Suppressor macrophage (primary cell): ENCODE measurements at places on chromosomes 12 and 14.
A peak's percentile ranks its signal among the peaks of the same experiment; 100 is the strongest.

- no peak for DNase-seq
These were observed 393.6 kb downstream of the DPF3 start for GRCh38 chr14:72500234-72500838.

DNA sequence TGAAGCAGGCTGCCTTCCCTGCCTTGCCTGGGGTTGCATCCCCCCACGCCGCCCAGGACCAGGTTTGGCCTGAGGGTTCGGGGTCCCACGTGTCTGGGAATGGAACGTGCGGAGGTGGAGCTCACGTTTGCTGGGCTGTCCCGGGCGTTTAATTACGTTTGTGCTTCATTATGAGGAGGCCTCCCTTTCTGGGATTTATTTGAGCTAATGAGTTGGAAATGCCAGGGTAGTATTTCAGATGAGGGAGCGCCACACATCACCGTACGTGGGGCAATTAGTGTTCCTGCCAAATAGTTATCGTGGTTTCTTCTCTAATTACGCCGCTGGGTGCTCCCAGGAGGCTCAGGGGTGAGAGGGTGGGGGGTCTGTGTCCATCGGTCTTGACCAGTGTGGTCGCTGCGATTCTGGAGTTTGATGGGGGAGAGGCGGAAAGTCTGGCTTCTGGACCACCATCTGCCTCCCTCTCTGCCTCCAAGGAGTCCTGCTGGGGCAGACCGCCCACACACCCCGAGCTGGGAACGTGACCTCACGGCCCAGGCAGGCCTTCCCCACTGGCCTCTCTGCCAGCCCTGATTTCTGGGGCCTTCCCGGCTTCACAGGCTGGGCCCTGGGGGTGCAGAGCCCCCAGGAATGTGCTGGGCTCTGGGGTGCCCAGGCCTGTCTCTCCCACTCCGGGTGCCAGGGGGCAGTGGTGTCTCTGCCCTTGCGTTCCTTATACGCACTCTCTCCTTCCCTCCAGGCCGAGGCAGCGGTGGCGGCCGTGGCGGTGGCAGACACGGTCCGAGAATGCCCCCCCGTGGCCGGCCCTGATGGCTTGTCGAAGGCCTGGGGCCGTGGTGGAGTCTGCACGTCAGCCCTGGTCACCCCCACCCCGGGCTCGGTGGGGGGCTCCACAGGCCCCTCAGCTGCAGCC is 18.9 kb downstream of the KIF26A start:
- DNase-seq: no peak

GRCh38 chr14:21024585-21025370 is at the start of gene NDRG2:
Gene NDRG2 (minus strand): TSS chr14:21025061. CDS start chr14:21023315, 1,746 bp downstream.
- DNase-seq: peak; percentile 27

GRCh38 chr14:24443053-24443665 is 583 bp upstream of the SDR39U1 start:
- peak; percentile 8 for DNase-seq

- no peak for DNase-seq
These were observed 45.3 kb upstream of the STAC3 start for GRCh38 chr12:57296291-57296690.

- DNase-seq: no peak
These were observed at the start of gene PMCH for GRCh38 chr12:102197789-102198188. Gene PMCH (minus strand): TSS chr12:102197833. CDS start chr12:102197770, 63 bp downstream.

DNA sequence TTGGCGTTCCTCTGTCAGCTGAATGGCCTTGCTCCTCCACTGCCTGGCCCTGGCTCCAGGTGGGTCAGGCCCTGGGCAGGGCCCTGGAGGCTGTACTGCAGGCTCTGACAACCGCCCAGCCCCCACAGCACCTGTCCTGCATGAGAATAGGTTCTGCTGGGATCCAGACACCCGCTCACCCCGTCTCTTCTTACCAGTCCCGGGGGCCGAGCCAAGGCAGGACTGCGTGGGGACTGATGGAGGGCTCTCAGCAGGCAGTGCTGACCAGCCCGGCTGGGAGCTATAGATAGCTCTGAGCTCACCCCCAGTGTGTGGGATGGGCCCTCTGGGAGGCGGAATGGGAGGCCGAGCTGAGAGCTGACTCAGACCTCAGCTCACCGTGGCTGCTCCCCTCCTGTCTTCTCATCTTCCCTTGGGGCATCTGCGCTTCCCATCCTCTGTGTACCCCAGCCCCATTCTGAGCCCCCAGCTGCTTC is 39.6 kb downstream of the TEAD4 start:
- peak; percentile 28 for DNase-seq

- no peak for DNase-seq
These were observed 169.1 kb upstream of the TBX3 start for GRCh38 chr12:114852976-114853529.

DNA sequence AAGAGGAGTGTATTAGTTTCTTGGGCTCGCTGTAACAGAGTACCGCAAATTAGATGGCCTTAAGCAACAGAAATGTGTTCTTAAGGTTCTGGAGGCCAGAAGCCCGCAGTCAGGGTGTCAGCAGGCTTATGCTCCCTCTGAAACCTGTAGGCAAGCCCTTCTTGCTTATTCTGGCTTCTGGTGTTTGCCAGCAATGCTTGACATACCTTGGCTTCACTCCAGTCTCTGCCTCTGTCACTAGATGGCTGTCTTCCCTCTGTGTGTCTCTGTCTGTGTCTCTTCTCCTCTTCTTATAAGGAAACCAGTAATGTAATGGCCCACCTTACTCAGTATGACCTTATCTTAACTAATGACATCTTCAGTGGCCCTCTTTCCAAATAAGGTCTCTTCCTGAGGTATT is 85.1 kb downstream of the DERA start:
- DNase-seq: no peak

- DNase-seq: no peak
These were observed 10.8 kb downstream of the GALNT9 start for GRCh38 chr12:132318618-132319033.

GRCh38 chr12:58901664-58902063 is 18.6 kb downstream of the LRIG3 start:
- DNase-seq: no peak

GRCh38 chr12:80777587-80777986 is 60.9 kb downstream of the MYF5 start:
- no peak for DNase-seq

DNA sequence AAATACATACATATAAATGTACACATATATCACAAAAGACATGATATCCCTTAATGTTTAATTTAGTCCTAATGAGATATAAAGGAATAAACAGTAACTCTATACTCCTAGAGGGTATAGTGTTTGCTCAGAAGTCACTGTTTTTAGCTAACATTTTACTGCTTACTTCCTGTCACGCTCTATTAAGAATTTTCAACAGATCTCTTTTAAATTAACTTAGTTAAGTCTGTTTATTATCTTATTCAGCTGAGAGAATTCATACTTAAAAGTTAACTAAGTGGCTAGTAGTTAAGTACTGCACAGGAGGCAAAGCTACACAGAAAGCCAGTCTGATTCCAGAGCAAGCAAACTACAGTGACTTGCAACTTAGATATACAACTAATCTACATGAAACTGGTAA is 39.9 kb downstream of the GXYLT1 start:
- DNase-seq: no peak

DNA sequence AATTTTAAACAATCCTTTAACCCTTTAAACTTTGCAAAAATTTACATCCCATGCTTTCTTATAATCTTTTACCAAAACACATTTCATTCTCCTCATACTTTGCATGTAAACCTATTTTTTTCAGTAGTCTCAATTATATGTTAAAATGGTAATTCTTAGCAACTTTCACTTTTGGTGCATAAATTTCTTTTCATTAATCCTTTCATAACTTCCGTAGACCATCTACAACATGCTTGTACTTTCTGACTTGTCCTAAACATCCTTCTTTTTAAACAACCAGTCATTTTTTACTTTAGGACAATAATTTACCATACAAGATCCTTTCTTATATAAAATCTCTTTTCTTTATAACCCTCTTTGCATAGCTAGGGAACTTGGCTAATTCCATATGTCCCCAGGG is 19.5 kb downstream of the CCDC91 start:
- no peak for DNase-seq

DNA sequence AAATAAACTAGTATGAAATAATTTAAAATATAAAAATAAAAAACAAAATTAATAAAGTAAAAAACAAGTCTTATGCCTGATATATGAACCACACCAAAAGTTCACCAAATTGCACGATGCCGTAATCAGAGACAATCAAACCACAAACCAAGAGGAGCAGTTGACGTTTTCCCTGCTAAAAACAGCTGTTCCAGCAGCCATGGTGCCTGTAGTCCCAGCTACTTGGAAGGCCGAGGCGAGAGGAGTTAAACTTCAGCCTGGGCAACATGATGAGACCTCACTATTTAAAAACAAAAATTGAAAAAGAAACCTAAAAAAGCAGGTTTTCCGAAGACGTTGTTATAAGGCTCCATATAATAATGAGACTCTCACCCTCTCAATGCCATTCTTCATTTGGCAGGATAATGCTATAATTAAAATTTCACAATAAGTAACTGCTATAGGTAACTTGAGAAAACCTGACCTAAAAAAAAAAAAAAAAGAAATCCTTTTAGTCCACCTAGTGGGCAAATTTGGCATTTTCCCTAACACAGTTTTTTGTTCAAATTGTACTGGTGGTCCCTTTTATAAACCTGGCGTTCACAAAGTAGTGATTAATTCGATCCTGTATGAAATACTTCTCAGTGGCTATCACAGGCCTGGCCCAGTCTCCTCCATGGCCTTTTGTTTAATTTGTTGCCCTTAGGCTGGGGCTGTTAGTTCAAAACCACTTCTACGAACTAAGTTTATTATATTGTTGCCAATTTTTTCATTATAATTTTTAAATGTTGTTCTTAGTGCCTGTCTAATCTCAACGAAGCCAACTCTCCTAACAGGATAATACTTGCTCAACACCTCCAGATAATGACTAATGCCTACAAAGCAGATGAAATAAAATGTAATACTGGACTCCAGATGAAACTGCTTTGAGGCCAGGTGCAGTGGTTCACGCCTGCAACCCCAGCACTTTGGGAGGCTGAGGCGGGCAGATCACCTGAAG is 62.1 kb downstream of the TNFAIP2 start:
- DNase-seq: peak; percentile 24

- no peak for DNase-seq
These were observed 117.5 kb upstream of the DYRK2 start for GRCh38 chr12:67531051-67531450.

DNA sequence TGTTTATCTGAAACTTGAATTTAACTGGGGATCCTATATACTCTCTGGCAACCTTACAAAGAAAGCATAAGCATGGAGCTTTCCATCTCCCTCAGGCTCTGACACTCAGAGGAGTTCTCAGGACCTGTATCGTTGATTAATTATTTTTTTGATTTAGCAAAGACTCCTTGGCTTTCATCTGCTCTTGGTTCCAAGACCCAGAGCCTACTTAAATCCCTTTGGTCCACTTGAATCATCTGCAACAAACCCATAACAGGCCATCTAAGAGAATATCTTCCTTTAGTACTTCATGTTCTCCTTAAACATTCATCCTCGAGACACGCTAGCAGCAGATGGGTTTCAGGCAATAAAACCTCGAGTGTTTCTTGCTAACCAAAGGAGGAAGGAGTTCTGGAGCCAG is 85.4 kb downstream of the ZFP36L1 start:
- no peak for DNase-seq

DNA sequence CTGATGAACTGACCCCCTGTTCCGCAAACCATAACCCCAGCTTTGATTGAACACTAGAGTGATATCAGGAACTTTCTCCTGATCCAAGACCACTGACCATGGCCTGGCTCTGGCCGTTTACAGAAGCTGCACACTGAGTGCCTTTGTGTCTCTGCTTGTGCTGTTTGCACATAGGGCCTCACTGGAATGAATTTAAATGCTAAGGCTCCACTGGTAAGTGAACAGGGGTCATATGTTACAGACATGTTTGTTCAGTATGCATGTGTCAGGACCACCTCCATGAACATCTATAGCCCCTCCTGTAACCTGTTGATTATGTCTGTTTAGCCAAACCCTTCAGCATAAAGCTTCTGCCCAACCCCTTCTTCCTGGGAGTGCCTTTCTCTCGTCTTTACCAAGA is 1239.8 kb downstream of the TMEM121 start:
- no peak for DNase-seq

- no peak for DNase-seq
These were observed 3.8 kb downstream of the ACSS3 start for GRCh38 chr12:81081726-81082125.

- peak; percentile 30 for DNase-seq
These were observed 16.5 kb downstream of the HEBP1 start for GRCh38 chr12:12983420-12984035.
